ENCODE measurements at places on chromosomes 2 and 18.

DNA sequence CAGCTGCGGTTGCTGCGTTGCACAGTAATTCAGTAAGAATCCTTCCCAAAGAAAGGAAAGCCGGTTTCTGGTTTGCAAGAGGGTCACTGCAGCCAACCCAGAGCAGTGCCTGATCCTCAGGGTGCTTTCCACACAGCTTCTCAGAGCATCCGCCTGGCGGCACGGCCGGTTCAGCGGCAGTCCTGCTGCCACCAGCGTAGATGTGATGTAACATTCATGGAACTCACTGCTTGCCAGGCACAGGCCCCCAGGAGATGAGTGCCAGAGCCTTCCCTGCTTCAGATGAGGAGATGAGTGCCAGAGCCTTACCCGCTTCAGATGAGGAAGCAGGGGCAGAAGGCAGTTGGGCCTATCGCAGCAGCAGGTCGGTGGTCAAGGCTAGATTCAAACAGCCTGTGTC, 230.2 kb downstream of the GBX2 start:
- DNase-seq, result no peak

DNA sequence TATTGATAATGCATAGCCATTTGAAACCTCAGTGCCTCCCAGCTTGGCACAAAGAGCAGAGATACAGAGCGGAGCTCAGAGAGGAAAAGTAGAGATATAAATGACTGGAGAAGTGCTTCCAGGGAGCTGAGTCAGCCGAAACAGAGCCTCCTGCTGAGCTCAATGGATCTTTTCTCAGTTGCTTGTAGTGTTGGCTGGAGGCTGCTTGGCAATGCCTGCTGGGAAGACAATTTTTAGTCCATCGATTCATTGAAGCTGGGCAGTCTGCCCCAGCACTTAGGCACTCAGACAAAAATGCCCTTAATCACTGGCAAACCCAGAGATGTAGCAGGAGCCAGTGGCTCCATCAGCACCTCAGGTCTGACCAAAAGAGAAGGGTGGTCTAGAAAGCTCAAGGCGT, 81.3 kb upstream of the SETBP1 start:
- no peak for DNase-seq

DNA sequence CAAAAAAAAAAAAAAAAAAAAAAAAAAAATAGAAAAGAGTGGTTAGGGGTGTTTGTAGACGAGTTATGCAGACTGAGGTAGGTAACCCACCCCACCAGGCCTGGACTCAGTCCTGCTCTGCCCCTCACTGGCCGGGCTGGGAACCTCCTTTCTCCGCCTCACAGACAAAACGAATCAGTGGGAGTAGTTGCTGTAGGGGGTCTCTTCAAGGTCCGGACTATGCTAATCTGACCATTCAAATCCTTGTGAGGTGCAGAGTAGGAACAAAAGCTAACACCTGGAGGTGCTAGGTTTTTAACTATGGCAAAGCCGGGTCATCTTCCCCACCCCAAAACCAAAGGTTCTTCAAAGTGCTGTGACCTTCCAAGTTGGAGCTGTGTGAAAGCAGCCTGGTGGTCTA, 223.7 kb downstream of the SLC4A3 start:
- no peak for DNase-seq

GRCh38 chr2:11583840-11584524, 50.1 kb downstream of the GREB1 start:
- DNase-seq, result peak; percentile 74

GRCh38 chr2:151056870-151057269, 204.8 kb downstream of the RBM43 start:
- no peak for DNase-seq

DNA sequence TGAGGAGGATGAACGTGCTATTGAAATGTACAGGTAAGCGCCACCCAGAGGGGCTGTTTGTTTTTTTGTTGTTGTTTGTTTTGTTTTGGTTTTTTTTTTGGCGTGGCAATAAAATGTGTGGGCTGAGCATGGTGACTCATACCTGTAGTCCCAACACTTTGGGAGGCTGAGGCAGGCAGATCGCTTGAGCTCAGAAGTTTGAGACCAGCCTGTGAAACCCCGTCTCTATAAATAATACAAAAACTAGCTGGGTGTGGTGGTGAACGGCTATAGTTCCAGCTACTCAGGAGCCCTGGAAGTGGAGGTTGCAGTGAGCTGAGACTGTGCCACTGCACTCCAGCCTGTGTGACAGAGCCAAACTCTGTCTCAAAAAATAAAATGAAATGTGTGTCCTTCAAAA, 6.2 kb downstream of the PDCL3 start:
- no peak for DNase-seq

- no peak for DNase-seq
Observed at GRCh38 chr18:54378057-54378456, 20.4 kb downstream of the C18orf54 start.

DNA sequence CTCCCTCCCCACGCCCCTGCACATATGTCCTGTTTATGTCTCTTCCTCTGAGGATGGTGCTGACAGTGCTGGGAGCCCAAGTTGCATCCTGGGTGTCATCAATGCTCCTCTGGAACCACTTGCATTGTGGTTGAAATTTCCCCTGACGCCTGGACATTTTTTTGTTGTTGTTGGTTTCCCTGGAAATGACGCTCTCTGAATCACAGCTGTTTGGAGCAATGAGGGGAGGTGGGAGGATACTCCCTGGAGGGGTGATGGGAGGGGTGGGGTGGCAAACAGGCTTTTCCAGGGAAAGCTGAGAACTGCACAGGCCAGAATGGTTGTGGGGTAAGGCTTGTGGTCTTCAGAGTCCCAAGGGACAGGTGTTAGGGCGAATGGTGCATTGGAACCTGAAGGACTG, 29.6 kb downstream of the CELF4 start:
- no peak for DNase-seq

DNA sequence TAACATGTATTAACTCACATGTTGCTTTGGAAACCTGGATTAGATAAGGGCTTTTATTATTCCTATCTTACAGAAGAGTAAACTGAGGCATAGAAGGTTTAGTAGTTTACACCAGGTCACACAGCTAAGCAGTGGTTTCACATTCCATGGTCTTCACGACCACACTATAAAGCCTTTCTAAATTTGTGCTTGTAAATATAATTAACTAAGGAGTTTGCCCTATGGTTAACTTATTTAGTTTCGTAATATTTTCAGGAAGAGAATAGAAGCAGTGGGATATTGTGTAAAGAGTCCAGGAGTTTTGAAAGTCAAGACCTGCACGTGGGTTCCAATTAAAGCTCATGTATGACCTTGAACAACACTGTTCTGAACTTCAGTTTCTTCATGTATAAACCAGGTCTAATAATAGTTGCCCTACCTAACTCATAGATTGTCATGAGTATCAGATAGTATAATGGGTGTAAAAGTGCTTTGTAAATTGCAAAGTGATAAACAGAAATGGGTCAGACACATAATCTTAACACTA, 19.5 kb upstream of the SOS1 start:
- no peak for DNase-seq

- no peak for DNase-seq
Observed at GRCh38 chr2:79640001-79640400, 127.2 kb downstream of the CTNNA2 start.

GRCh38 chr18:7413906-7414305, 153.2 kb upstream of the PTPRM start:
- DNase-seq, result no peak

- DNase-seq, result no peak
Observed at GRCh38 chr2:101272045-101272784, 19.5 kb downstream of the CNOT11 start.

- DNase-seq, result no peak
Observed at GRCh38 chr18:51727780-51728179, 530.3 kb upstream of the MEX3C start.

DNA sequence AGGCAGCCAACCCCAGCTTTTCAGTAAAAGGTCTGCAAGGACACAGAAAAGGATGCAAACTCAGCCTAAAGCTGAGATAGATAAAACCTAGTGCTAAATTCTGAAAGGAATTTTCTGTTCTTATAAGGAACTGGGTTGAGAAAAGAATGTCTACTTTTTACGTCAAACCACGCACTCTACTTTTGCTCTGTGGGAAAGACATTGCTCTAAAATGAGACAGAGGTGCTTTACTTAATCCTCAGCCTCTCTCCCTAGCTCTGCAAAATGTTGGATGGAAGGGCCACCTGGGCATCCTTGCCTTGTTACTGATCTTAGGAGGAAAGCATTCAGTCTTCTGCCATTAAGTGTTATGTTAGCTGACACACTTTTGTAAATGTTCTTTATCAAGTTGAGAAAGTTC, 72.1 kb upstream of the LINC00305 start:
- DNase-seq, result no peak

GRCh38 chr2:175030380-175031271, 25.4 kb upstream of the CHN1 start:
- DNase-seq, result peak; percentile 56

- DNase-seq, result no peak
Observed at GRCh38 chr18:24201699-24202687, 63.1 kb downstream of the CABYR start.

- DNase-seq, result no peak
Observed at GRCh38 chr18:55584201-55584600, 3.8 kb downstream of the TCF4 start.

GRCh38 chr18:77005651-77006195, 126.9 kb downstream of the MBP start:
- no peak for DNase-seq

DNA sequence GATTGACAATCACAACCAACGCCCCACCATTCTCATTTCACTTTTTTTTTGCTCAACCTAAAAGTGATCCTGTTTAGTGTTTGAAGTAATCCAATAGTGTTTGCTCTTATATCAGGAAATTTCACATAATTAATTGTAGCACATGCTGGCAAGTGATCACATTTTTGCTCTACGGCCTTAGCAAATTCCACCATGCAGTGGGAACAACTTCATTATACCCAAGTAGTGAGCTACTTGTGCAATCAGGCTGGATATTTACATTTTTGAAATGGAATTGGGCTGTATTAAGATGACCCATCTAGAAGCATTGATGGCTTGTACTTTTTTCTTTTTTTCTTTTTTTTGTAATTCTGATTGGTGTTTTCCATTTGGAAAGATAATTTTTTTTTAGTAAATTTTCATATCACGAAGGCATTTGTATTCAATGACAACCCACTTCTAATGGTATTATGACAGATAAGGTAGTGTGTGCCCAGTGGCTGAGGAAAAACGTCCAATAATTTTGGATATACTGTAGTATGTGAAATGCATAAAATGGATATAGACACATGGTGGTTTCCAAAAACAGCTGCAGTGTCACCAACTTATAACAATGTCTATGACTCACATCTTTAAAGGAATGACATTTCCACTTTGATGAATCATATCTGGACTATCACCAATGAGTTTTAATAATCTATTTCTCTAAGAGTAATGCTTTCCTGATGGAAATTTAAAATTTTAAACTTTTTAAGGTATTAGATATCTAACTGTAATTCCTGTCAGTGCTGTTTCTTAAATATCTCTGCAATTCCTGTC, 130.6 kb downstream of the COL6A3 start:
- DNase-seq, result no peak

DNA sequence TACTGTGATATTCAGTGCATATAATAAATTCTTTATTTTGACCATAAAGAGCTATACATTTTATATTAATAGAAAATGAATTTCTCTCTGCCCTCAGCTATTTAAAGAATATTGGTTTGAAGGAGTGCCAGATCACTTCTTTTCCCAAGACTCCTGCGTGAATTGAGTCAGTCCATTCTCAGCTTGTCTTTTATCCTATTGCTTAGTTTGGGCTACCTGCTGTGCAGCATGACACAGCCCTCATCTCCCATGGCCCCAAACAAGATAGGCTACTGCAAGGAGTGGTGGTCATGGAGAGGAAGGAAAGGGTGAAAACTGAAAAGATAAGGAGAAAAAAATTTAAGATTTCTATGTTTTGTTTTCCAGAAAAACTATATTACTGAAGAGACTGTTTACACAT, 10.1 kb upstream of the FBXO11 start:
- DNase-seq, result no peak

DNA sequence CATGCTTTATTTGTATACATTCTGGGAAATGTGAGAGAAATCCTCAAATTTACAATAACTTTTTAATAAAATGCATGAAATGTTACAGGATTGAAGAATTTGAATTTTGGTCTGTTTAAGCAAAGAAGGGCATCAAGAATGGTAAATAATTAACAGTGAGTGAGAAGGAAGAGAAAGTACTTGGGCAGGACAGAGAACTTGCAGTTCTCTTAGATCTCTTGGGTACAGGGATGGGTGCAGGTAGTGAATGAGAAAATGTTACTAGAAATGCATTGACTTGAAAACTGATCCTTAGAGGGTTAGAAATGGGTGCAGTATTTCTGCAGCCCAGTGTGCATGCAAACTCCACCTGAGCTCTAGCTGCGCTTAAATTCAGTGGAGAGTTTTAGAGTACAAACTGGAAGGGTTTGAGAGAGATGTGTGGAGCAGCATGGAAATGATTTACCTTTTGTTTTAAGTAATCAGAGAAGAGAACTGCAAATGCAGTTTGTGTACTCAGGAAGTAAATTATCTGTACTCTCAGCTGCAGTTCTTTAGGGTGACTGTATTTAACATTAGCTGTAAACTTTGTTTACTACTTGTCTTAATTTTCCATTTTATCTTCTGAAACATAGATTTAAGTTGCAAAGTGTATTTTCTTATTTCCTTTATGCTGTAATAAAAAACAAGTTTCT, 51.0 kb upstream of the RAB27B start:
- no peak for DNase-seq

DNA sequence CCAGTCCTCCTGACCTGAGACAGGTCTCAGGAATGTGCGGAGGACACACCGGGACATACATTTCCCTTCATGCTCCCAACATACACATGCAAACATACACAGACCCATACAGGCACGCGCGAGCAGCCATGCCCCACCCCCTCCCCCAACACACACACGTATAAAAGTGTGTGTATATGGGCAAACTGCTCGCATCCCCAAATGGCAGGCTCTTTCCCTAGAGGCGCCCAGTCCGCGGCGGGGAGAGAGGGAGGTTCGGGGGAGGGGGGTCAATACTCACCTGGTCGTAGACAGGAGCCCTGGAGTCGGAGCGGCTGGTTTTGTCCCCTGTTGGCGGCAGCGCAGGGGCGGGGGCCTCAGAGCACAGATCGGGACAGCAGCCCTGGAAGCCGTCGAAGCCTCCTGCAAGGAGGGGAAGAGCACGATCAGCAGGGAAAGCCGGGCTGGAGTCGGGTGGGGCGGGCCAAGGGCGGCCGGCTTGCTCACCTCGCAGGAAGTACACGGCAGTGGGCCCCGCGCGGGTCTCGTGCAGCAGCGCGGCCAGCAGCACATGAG, 682 bp downstream of the DUSP2 start:
- no peak for DNase-seq

- DNase-seq, result no peak
Observed at GRCh38 chr2:63581298-63581961, 6.8 kb downstream of the WDPCP start.

DNA sequence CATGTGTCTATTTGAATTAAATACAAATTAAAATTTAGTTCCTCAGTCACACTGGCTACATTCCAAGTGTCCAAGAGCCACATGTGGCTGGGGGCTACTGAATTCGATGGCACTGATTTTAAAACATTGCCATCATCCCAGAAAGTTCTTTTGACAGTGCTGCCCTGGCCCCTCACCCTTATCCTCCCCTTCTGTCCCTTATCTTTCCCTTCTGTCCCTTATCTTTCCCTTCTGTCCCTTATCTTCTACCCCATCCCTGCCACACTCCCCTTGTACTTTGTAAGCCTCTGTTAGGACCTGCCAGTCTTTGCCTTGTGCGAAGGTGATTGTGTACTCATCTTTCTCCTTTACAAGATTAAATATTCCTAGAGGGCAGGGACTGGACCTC, 85.2 kb downstream of the DNMT3A start:
- DNase-seq, result no peak
